ENCODE measurements at places on chromosomes 4 and X.
A peak's percentile ranks its signal among the peaks of the same experiment; 100 is the strongest.

- no peak for DNase-seq
These were observed 196.0 kb upstream of the RBPJ start for GRCh38 chr4:26124753-26125321.

GRCh38 chr4:129136433-129136832 is 40.5 kb downstream of the C4orf33 start:
- DNase-seq: no peak

DNA sequence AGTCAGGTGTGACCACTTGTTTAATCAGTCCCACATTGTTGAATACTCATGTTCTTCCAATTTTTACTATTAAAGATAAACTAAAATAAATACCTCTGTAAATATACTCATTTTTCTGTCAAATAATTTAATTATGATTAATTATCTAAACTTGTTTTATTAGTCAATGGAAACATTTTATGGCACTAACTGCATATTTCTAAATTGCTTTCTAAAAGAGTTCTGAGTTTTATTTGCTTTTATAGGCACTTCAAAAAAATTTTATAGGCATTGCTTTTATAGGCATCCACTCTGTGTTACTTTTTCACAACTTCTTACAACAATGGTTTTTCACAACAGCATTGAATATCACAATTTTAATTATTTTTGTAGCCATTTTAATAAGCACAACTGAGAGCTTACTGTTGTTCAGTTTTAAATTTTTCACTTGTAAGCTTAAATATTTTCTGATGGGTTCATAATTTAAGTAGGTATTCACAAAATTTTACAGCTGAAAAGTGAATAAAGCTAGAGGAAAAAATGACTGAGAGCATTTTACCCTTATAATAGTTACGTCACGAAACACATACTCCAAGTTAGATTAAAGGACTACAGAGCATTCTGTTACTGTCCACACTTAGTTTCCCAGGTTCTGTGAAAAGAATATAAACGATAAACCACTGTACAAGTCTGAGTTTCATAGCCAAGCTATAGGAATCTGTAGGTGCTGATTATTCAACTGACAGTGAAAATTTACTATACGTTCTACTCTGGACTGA is 140.8 kb upstream of the ETNPPL start:
- DNase-seq: no peak

GRCh38 chrX:1327651-1328304 is 8.8 kb upstream of the IL3RA start:
- DNase-seq: no peak

- no peak for DNase-seq
These were observed 40.8 kb downstream of the ELOVL6 start for GRCh38 chr4:110157580-110157979.

GRCh38 chr4:76704133-76704881 is 193.6 kb downstream of the SOWAHB start:
- no peak for DNase-seq

- DNase-seq: no peak
These were observed 534.9 kb upstream of the FMR1 start for GRCh38 chrX:147376601-147377422.

DNA sequence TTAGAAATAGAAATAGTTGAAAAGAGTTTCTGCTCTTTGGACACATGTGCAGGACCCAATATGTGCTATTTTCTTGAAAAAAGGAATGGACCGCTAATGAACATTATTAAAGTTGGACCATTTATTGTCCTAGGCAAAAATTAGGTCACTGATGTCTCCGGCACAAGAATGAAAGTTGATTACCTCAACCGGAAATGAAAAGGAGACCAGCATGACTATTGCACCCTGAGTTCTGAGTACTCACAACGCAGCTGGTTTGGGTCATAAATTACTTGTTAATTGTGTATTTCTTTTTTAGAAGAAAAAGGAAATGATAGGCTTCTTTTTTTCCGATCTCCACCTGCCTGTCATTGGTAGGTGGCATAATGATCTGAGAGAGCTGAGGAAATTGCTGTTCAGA is 232.7 kb downstream of the ARHGAP24 start:
- DNase-seq: no peak

DNA sequence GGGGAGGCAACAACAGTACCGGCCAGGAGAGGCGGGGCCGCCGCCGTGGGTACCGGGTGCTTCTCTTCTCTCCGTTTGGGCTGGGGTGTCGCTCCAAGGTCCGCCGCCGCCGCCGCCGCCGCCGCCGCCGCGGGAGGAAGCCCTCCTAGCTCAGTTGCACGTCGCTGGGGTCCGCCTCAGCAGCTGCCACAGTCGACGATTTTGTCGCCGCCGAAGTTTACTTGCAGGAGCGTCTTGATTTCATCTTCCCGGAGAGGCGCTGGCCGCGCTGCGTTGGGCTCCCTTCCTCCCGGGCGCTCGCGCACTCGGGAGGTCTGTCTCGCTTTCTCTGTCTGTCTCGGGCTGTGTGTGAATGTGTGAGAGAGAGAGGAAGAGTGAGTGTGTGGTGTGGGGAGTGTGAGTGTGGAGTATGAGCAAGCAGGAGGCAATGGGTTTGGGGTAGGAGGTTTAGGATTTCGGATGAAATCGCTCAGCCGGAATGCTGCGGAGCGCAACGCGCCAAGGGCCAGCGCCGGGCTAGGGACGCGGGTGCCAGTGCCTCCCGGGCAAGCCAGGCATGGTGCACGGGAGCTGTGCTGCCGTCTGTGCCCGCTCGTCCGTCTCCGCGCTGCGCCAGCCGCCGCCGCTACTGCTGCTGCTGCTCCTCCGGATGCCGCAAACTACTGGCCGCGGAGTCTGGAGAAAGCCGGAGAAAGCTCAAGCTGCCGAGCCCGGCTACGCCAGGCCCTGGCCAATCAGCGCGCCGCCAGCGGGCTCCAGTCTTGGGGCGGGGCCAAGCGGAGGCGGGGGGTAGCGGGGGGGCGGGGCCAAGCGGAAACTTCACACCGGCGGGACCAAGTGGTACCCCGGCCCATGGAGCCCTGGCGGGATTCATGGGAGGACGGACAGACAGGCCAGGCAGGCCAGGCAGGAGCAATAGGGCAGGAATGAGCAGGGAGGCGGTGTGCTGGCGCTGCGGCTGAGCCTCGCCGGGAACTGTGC is at the start of gene PCDH19:
Gene PCDH19, minus strand, starts transcription at position 664 of the 981 bp plus-strand sequence. CDS start 1,676 bp downstream, outside the sequence.
- peak; percentile 16 for DNase-seq

- DNase-seq: no peak
These were observed 121.9 kb downstream of the GLRA3 start for GRCh38 chr4:174707051-174707676.

DNA sequence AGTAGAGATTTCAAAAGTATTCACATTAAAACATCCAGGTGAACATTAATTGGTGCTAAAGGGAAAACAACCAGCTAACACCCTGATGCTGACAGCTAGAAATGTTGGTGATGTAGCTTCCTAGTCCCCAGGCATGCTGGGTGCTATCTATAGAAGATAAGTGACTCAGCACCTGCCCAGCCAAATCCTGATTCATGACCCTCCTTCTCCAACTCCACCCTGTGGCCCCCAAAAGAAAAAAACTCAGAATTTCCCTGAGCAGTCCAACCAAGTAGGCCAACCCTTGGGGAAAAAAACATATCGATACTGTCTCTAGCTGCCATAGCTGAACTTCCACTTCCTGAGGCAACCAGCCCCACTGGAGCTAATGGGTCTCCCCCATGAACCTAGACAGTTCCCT is 197.6 kb upstream of the KLF3 start:
- no peak for DNase-seq

GRCh38 chr4:85938062-85938461 is 421.8 kb downstream of the MAPK10 start:
- DNase-seq: no peak
